ENCODE measurements at places on chromosomes 11 and 22.

- DNase-seq, result no peak
These were observed 67.1 kb downstream of the SNX19 start for GRCh38 chr11:130849215-130849568.

DNA sequence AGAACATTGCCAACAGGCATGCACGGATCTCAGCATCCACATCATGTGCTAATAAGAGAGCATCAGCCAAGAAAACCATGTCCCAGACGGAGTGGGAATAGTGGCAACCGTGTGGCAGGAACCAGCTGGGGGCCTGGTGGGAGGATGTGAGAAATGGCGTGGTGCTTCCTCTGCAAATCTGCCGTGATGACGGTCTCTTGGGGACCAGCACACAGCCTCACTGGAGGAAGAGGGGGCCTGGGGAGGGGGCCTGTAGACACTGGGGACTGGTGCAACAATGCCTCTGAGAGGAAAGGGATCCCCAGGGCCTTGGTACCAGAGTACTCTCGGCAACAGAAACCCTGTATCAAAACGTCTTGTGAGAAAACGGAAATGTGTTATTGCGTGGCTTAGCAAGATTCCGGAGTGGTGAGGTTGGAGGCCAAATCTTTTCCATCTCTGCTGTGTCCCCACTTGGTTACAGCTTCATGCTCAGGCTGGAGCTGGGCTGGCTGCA, 154.3 kb upstream of the TBCEL start:
- DNase-seq, result no peak

DNA sequence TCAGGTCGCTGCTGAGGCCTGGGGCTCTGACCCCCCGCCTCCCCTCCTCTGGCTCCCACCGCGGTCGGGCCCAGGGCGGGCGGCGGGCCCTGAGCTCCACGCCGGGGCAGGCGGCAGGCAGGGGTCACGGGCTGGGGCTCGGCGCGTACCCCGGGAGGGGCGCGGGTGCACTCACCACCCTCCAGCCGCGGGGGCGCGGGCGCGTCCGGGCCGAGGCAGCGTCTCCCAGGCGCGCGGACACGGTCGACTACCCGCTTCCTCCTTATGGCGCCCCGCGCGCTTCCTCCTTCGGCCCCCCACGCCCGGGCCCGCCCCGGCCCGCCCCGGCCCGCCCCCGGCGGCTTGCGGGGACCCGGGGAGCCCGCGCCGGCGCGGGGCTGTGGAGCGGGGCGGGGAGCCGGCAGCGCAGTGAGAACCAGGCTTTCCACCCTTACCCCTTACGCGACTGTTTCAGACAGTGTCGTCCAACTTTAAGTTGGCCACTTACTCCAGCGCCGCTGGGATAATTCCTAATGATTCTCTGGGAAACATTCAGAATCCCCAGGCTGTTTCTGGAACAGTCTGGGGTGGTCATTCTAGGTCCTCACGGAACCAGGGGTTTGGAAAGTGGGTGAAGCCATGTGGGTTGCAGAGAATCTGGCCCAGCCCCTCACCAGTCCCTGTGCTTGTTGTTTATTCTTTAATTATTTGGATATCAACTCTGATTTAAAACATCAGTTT, at the start of gene BID:
BID (minus strand) TSS at position 264 of the 720 bp plus-strand sequence. CDS start 24,353 bp downstream, outside the sequence.
- DNase-seq, result no peak

DNA sequence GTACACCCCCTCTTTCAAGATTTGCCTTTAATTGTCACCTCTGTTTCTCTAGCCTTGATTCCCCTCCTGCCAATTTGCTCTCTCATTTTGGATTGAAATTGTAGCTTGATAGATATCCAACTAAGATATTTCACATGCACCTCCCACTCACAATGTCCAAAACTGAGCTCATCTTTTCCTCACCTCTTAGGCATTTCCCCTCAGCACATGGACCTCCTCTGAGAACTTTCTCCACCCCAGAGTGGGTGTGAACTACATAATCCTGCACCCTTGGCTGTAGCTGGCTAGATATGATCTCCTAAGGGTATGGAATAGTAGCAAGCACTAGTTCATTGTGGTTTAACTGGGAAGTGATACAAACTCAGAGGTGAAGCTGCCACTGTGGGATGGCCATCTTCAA, 91.5 kb upstream of the SESN3 start:
- no peak for DNase-seq

- no peak for DNase-seq
These were observed 4.6 kb downstream of the TMEM9B start for GRCh38 chr11:8959546-8960166.

DNA sequence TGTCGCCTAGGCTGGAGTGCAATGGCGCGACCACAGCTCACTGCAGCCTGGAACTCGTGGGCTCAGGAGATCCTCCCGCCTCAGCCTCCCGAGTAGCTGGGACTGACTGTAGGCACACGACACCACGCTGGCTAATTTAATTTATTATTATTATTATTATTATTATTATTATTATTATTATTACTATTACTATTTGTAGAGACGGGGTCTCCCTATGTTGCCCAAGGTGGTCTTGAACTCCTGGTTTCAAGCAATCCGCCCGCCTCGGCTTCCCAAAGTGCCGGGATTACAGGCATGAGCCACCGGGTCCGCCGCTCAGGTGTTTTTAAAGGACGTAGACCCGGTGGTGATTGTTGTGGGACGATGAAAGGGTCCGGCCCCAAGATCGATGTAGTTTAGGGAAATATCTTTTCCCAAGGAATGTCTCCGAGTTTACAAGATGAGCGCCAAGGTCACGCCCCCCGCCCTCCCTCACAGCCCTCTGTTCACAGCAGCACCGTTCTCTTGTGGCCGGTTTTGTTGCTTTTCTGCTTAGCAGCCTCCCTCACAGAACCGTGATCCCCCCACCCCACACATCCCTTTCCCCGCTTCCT, 728 bp upstream of the POGLUT3 start:
- no peak for DNase-seq

DNA sequence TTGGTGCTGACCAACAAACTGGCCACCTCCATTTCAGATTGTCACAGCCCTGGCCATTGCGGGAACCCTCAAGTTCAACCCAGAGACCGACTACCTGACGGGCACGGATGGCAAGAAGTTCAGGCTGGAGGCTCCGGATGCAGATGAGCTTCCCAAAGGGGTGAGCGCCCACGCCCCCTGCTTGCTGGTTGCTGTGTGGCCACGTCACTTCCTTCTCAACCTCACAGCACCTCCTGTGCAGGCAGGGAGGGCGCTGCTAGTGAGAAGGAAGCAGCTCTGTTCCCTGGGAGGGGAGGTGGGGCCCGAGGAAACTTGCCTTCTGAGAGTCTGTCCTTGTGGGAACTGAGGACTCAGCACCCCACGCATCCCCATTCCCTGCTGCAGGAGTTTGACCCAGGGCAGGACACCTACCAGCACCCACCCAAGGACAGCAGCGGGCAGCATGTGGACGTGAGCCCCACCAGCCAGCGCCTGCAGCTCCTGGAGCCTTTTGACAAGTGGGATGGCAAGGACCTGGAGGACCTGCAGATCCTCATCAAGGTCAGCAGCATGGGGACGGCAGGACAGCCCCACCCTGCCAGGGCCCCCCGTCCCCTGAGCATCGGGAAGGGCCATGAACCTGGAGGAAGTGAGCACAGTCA, 19.3 kb downstream of the POLR3H start:
- no peak for DNase-seq

- no peak for DNase-seq
These were observed 162.1 kb upstream of the RASSF10 start for GRCh38 chr11:12846786-12847615.

- no peak for DNase-seq
These were observed at the start of gene TCIRG1 for GRCh38 chr11:68038718-68039525. TCIRG1 (plus strand) TSS chr11:68039025; CDS start chr11:68041272, 2,247 bp downstream.

DNA sequence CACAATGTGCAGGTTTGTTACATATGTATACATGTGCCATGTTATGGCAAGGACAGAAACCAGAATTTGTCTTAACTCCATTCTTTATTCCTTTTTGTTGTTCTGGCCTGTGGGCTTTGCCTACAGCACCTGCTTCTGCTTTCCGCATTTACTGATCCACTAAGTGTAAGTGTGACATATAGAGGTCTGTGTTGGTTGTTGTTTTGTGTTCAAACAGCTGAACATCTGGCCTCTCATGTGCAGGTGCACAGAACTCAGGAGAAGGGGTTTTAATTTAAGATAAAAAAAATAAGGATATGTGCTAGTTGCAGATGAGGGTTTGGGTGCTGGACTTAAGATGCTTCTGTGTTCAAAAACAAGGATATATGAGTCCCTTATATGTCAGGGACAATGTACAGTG, 85.8 kb upstream of the RAG2 start:
- DNase-seq, result no peak

GRCh38 chr11:110878513-110878912, 166.3 kb upstream of the ARHGAP20 start:
- no peak for DNase-seq

DNA sequence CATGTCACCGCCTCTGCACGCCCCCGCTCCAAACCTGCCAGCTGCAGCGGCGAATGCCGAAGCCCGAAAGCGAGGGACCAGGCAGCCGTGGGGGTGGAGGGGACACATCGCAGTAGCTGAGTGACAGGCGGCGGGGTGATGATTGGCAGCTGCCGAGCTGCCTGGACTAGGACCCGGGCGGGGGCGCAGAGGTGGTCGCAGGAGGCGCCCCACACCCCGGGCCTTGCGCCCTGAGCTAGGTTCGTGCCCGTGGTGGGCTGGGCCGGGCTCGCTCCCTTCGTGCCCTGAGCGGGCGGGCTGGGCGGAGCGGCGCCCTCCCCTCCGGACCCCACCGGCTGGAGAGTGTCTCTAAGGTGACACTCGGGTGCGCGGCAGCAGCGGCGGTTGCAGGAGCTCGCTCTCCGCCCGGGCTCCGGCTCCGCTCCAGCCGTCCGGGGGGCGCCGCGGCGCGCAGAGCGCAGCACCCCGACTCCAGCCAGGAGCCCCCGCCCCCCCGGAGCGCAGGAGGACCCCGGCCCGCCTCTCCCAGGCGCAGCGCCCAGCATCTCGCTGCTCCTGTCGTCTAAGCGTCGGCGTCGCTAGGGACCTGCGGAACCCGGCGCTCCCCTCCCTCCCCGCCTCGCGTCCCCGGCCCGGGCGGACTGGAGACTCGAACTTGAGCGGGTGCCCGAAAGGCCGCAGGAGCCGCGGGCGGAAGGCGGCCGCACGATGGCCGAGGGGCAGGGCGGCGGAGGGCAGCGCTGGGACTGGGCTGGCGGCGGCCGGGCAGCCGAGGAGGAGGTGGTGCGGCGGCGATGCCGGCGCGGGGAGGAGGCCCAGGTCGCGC, 14.5 kb upstream of the DGKZ start:
- no peak for DNase-seq

GRCh38 chr22:50018608-50019285, 6.2 kb upstream of the IL17REL start:
- DNase-seq, result no peak

GRCh38 chr11:120801801-120802689, 221.9 kb upstream of the TBCEL start:
- peak; percentile 30 for DNase-seq

- peak; percentile 5 for DNase-seq
These were observed 56.0 kb downstream of the DCUN1D5 start for GRCh38 chr11:103035791-103036434.

DNA sequence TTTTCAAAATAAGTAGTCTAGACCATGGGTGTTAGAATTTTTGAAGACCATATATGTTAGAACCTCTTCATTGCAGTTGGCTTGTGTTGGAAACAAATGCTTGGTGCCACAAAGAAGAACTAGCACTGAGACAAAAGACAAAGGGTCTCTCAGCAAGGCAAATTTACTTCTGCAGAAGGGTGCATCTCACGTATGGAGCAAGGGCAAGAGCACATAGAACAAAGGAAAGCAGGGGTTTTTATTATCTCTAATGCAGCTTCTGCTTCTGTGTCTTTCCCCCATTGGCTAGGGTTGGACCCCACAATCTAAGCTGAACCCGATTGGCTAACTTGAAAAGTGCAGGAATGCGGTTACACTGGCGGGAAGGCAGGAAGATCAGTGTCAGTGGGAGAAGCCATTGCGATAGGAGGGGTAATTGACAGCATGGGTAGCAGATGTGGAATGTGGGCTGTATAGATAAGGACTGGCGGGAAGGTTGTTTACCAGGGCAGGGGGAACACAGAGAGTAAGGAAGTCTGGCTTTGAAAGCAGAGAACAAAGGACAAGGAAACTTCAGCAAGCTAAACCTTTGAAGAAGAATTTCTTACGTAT, 9.2 kb upstream of the RBMXL2 start:
- no peak for DNase-seq

DNA sequence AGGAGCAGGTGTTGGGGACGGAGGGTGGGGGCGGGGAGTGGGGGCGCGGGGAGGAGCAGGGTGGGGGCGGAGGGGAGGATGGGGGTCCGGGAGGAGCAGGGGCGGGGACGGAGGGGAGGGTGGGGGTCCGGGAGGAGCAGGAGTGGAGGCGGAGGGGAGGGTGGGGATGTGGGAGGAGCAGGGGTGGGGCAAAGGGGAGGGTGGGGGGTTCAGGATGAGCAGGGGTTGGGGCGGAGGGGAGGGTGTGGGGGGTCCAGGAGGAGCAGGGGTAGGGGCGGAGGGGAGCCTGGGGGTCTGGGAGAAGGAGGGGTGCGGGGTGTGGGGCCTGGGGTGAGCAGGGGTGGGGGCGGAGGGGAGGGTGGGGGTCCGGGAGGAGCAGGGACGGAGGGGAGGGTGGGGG, 17.1 kb downstream of the CRELD2 start:
- no peak for DNase-seq

DNA sequence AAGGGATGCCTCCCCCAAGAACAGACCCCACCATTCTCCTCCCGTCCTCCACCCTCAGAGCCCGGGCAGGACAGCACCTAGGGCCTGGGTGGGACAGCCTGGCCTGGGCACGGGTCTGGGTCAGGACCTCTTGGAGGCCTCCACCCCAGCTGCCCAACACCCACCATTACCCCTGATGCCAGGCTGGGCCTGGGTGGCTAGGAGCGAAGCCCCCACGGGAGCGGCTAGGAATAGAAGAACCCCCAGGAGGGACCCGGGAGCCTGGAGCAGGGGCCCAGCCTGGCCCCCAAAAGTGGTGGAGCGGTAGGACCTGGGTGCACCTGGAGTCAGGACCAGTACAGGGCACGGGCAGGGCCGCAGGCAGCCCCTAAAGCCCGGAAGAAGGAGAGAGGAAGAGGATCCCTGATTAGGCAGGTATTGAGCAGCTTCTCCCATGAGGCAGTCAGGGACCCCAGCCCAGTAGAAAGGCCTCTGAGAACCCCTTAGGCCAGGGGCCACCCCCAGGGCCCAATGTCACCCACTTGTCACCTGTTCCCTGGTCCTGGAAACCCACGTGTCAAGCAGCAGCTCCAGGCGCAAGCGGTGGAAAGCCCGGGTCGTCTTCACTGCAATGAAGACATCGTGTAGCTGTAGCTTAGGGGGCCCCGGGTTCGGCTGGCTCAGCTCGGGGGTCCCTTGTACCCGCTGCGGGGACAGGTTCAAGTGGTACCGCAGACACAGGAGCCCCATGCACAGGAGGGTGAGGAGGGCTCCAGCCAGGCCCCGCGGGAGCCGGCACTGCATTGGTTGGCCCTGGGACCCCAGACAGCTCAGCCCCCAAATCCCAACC, 575 bp downstream of the MFNG start:
- no peak for DNase-seq
